Lung (tissue), 17 donors: ENCODE measurements at places on chromosomes 7 and 10. TPM values are rescaled to one million over a fixed set of nuclear protein-coding genes. Genes with fewer than 3 reads are reported as not detected.

CTTNBP2 gene
- total RNA-seq, result 3.6 TPM

NUTM2E gene
- total RNA-seq, result 1.1 TPM

ACTL6B gene
- not detected for total RNA-seq

GNAT3 gene
- total RNA-seq, result not detected

EGFR gene
- 60.9 TPM for total RNA-seq

RBP4 gene
- total RNA-seq, result not detected

H2BK1 gene
- 0.52 TPM for total RNA-seq

ATAD1 gene
- total RNA-seq, result 50.2 TPM

GJD4 gene
- total RNA-seq, result not detected

CLIP2 gene
- total RNA-seq, result 27.0 TPM

GALNT17 gene
- total RNA-seq, result 10.8 TPM

CNTNAP2 gene
- 45.3 TPM for total RNA-seq

MAPK8 gene
- 142 TPM for total RNA-seq

CHAT gene
- not detected for total RNA-seq

SEMA3D gene
- 4.6 TPM for total RNA-seq

ASAH2B gene
- 3.6 TPM for total RNA-seq

NEUROD6 gene
- total RNA-seq, result not detected

NDUFA5 gene
- 51.1 TPM for total RNA-seq
